ENCODE measurements at places on chromosomes 7 and 10. TPM values are rescaled to one million over a fixed set of nuclear protein-coding genes. Genes with fewer than 3 reads are reported as not detected.
A peak's percentile ranks its signal among the peaks of the same experiment; 100 is the strongest.

- H3K36me3 ChIP-seq: peaks cover 44% of the 10 kb centered on the region
- H3K4me3 ChIP-seq: no peak overlapping the region
- H3K27me3 ChIP-seq: no peaks in the 10 kb centered on the region
Measured at GRCh38 chr7:130856866-130857265, 122.9 kb upstream of the KLF14 start.

GRCh38 chr7:123625254-123625653 is 23.6 kb downstream of the ASB15 start:
- no peak overlapping the region for H3K4me3 ChIP-seq
- H3K27me3 ChIP-seq: no peaks in the 10 kb centered on the region
- H3K36me3 ChIP-seq: no peaks in the 10 kb centered on the region
- no peaks in the 10 kb centered on the region for H3K4me1 ChIP-seq
- no peak overlapping the region for H3K27ac ChIP-seq

- no peaks in the 10 kb centered on the region for H3K36me3 ChIP-seq
- no peak for DNase-seq
- H3K4me3 ChIP-seq: no peak overlapping the region
- no peak overlapping the region for H3K27ac ChIP-seq
- H3K27me3 ChIP-seq: no peaks in the 10 kb centered on the region
Measured at GRCh38 chr10:16894821-16895220, 77.6 kb upstream of the RSU1 start.

DNA sequence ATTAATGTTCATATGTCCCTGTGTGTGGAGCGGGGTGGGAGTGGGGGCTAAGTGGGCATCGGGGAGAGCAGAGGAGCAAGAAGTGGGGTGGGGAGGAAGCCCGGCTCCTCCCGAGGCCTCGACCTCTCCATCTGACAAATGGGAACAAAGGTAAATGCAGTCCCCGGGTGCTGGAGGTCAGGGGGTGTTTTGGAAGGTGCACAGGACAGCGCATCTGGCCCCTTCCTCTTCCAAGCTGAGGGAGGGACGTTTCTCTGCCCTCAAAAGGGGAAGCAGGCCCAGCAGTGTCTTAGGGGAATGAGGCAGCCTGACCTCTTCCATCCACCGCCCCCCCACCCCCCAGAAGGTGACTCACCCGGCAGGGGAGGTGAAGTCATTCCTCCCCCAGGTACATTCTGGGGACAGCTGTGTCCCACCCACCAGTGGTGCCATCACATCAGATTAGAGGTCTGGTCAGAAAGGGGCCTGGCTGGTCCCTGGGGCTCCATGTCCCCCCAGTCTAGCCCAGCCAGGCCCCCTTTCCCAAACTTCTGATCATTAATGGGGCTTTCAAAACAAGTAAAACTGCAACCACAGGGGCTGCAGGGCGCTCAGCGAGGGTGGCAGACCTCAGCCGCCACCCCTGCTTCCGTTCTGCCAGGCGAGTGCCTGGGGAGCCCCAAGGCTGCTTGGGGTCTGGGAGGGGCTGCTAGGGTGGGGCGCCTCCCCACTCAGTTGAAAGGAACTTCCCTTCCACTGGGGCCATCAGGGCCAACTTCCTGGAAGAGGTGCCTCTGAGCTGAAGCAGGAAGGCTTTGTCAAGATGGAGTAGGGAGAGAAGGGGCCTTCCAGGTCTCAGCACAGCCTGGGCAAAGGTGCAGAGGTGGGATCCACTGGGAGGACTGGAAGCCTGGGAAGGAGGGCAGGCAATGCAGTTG is 10.8 kb downstream of the LFNG start:
- no peak overlapping the region for H3K4me3 ChIP-seq
- no peaks in the 10 kb centered on the region for H3K36me3 ChIP-seq
- peaks cover 6% of the 10 kb centered on the region for H3K4me1 ChIP-seq
- H3K27ac ChIP-seq: peak overlapping the region; percentile 46
- H3K27me3 ChIP-seq: no peaks in the 10 kb centered on the region
- no peak for DNase-seq

The CFAP46 gene
- not detected for total RNA-seq

The NUDCD3 gene
- 64.5 TPM for total RNA-seq

The PRRT4 gene
- total RNA-seq: 3.7 TPM

The CALU gene
- 204 TPM for total RNA-seq

Data from thoracic aorta (tissue), 2 donors.